ENCODE measurements at places on chromosomes 1 and 21.
A peak's percentile ranks its signal among the peaks of the same experiment; 100 is the strongest.

DNA sequence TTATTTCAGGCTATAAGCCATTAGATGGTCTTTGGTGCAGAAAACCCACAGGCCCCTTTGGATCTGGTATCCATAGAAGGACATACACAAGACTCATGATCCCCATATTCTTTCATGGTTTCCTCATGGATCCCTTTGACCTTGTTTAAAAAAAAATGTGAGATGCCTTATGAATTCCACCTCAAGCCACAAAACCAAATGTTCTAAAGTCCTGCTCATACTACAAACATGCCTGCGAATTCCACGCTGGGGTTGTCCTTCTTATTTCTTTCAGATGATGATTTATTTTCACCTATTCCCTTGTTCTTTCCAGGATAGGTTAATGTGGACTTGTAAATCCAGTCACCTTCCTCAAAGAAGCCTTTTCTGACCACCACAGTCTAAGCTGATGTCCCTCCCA is 256.9 kb upstream of the DPYD start:
- DNase-seq: peak; percentile 44

- DNase-seq: no peak
Observed at GRCh38 chr21:33281096-33281652, 15.0 kb downstream of the IL10RB start.

- no peak for DNase-seq
Observed at GRCh38 chr21:16388911-16389560, 659.3 kb downstream of the USP25 start.

GRCh38 chr1:14824314-14824915 is 225.9 kb downstream of the KAZN start:
- no peak for DNase-seq

- DNase-seq: no peak
Observed at GRCh38 chr1:10888291-10888690, 91.8 kb upstream of the CASZ1 start.

DNA sequence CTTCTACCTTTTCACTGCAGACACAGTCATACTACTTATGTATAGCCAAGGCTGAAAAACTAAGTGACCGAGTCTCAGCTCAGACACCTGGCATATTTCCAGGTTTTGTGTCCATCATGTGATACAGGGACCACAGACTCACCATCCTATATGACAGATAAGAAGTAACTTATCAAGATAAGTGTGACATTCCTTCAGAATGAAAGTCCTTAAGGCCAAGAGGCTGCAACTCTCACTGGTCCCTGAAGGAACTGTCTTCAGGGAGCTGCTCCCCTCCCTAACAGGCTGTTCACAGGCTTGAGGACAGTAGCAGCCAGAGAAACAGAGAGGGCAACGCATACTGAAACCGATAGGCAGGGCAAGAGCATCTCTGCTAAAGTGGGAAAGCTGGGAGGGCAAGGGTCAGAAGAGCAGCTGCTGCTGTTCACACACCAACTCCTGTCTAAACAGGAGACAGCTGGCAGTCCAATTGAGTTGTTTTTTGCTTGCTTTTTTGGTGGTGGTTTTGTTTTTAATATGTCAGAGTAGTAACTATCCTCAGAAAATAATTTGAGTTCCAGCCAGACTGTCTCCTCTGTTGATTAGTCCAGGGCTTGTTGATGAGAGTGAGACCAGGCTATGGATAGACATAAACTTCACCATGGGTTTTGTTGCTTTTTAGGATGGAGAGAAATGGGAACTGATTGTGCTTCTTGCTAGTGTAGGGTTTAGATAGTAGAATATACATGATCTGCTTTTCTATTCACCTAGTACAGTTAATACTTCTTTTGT is 67.7 kb downstream of the MACF1 start:
- no peak for DNase-seq

- peak; percentile 22 for DNase-seq
Observed at GRCh38 chr1:24070821-24071393, 41.0 kb downstream of the MYOM3 start.

GRCh38 chr1:61670016-61670415 is 54.9 kb downstream of the TM2D1 start:
- DNase-seq: no peak

- peak; percentile 30 for DNase-seq
Observed at GRCh38 chr1:84913555-84913892, 20.5 kb upstream of the LPAR3 start.

GRCh38 chr21:29299046-29299915 is 559 bp downstream of the BACH1 start:
- DNase-seq: no peak

DNA sequence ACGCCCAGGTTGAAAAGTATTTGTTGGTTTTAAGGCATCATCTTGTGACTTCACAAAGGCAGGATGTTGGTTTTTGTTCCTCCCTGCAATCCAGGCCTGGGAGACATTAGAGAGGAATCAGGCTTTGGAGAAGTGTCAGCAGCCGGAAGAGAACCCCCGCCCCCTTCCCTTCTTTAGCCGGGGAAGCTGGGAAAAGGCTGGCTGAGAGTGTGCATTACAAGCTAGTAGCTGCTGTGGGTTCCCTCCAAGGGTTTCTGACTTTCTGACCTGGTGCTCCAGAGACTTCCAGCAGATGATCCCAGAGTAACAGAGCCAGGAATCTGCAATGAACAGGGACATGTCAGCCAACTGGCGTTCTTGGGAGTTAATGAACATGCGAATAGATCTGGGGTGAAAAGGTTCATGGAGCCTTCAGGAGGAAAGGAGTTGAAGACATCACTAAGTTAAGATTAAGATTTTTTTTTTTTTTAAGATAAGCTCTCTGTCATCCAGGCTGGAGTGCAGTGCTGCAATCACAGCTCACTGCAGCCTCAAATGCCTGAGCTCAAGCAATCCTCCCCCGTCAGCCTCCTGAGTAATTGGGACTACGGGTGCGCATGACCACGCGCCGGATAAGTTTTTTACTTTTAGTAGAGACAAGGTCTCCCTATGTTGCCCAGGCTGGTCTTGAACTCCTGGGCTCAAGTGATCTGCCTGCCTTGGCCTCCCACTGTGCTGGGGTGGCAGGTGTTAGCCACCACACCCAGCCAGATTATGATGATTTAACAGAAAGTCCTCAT is 7.5 kb downstream of the DISP3 start:
- no peak for DNase-seq

GRCh38 chr21:31283025-31283424 is 61.0 kb downstream of the TIAM1 start:
- no peak for DNase-seq

- DNase-seq: no peak
Observed at GRCh38 chr1:27001570-27002360, 8.3 kb downstream of the TRNP1 start.

DNA sequence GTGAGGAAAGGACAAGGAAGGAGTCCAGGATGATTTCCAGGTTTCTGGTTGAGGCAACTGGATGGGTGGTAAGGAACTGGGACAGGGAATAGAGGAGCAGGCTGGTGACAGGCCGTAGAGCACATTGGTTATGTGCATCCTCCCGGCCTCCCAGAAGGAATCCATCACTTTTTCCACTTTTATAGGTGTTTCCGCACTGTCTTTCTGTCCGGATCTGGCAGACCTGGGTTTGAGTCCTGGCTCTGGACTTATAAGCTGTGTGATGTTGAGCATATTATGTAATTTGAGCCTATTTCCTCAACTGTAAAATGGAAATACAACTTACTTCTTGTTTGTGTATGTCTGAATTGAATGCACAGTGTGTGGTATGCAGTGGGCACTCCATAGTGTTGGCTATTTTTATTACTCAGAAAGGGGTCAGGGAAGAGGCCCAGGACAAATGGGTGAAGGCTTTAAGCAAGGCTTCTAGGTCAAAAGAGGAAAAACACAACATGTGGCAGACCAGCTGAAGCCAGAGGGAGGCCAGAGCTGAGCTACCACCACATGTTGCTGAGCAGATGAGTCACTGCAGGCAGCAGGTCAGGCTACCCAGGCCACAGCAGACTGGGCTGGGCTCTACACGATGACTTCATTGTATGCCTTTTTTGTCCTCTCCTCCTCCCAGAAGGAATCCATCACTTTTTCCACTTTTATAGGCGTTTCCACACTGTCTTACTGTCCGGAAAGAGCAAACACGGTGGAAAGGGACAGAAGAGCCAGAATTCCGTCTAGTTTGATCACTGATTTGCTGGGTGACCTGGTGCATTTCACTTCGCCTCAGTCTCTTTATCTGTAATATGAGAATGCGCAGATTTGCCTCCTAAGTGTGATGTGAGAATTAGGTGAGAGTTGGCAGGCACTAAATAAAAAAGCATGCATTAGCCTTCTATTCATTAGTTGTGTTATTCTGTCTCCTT is 791 bp upstream of the MAST2 start:
- peak; percentile 95 for DNase-seq

- DNase-seq: no peak
Observed at GRCh38 chr1:232212253-232212652, 417.7 kb downstream of the SIPA1L2 start.

- DNase-seq: no peak
Observed at GRCh38 chr1:203069030-203069747, 16.6 kb downstream of the MYOG start.

GRCh38 chr1:205263580-205264190 is 35.9 kb downstream of the TMCC2 start:
- DNase-seq: no peak

- peak; percentile 54 for DNase-seq
Observed at GRCh38 chr1:16324456-16324890, 27.8 kb downstream of the FBXO42 start.

- no peak for DNase-seq
Observed at GRCh38 chr1:240591078-240591477, 20.9 kb downstream of the GREM2 start.

- no peak for DNase-seq
Observed at GRCh38 chr1:61436491-61437120, 288.3 kb downstream of the TM2D1 start.

DNA sequence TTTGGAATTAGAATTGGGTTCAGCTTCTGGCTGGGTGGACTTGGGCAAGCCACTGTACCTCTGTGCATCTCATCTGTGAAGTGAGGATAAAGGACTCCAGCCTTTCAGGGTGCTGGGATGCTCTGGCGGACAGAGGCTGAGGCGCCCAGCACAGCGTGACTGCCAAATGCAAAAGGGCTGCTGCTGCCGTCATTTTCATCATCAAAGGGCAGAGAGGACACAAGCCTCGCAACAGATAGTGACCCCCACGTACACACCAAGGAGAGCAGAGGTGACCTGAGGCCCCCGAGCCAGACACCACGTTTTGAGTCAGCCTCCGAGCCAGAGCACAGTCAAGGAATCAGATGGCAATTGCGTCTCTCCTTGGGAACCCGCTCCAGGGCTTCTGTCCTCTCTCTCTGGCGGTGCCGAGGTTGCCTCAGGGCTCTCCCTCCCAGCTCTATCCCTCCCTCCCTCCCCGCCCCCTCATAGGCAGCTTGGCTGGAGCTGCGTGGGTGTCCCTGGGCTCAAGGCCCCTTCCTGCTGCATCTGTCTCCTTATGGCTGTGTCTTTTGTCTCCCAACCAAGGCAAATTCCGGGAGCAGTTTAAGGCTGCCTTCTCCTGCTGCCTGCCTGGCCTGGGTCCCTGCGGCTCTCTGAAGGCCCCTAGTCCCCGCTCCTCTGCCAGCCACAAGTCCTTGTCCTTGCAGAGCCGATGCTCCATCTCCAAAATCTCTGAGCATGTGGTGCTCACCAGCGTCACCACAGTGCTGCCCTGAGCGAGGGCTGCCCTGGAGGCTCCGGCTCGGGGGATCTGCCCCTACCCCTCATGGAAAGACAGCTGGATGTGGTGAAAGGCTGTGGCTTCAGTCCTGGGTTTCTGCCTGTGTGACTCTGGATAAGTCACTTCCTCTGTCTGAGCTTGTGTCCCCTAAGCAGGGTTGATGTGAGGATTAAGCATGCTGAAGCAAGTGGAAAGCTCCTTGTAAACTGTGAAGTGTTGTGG is 9.0 kb downstream of the HCRTR1 start:
- no peak for DNase-seq

- DNase-seq: no peak
Observed at GRCh38 chr1:223156343-223156742, 13.3 kb upstream of the TLR5 start.

- DNase-seq: no peak
Observed at GRCh38 chr1:17403081-17403480, 31.1 kb downstream of the PADI6 start.

DNA sequence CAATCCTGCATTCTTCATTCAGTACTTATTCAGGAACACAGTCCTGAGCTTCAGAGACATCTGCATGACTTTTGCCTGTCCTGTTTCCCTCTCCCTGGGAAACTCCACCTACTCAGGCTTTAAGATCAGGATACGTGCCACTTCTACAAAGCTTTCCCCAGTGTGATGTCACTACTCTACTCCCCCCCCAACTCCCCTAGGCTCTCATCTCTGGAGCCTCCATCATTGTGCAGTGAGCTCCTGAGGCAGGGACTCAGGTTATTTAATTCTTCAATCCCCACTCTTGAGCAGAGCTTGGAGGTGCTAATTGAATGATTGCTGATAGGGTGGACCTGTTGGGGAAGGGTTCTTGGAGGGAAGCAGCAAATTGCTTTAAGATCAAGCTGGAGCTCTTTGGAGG is 1.2 kb downstream of the NT5C1A start:
- DNase-seq: no peak

DNA sequence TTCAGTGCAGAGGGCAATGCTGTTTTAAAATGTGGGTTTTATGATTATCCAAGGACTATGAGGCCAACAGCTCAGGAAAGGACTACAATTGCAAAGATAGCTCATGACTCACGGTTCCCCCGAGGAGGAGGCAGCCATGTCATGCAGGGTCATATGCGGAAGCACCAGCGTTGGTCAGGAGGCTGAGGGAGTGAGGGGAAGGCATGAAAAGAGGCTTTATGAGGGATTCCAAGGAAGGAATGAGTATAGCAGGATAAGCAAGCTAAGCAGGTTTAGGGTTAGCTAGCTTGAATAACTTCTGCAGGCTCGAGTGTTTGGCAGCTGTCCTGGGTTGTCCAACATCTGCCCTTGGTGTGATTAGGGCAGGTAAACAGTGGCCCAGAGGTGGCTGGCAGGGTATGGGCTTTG is 495.1 kb downstream of the SETD4 start:
- peak; percentile 77 for DNase-seq

DNA sequence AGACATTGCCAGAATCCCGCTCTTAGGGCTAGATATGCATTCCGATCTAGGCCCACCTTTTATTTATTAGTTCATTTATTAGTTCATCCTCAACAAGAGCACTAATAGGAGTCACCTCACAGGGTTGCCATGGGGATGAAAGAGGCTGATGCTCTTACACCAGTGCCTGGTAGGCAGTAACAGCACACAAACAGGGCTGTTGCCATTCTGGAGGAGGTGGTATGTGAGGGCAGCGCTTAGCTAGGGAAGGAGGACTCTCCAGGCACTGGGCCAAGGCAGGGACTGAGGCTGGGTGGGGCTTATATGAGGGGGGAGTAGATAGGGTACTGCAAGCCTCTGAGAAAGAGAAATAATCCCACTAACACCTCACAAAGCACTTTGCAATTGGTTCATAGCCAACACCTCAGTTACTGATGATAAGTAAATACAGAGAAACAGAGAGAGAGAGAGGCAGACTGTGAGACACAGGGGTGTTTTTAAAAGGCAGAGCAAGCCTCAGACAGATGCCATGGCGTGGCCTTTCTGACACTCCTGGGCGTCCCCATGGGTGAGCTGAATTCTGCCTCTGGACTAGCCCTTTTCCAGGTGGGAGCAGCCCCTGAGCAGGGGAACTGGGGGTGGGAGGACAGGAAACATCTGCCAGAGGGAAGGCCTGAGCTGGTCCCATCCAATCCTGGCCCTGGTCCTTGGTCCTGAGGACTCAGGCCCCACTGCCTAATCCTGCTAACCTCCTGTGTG is 5.9 kb downstream of the FCGR2A start:
- no peak for DNase-seq

Measured in non-pigmented ciliary epithelial cell (primary cell).